AG08396 (cell line): ENCODE measurements at places on chromosomes 4 and X.
A peak's percentile ranks its signal among the peaks of the same experiment; 100 is the strongest.

- DNase-seq = no peak
Observed at GRCh38 chr4:143883529-143883928, 21.8 kb downstream of the GYPE start.

DNA sequence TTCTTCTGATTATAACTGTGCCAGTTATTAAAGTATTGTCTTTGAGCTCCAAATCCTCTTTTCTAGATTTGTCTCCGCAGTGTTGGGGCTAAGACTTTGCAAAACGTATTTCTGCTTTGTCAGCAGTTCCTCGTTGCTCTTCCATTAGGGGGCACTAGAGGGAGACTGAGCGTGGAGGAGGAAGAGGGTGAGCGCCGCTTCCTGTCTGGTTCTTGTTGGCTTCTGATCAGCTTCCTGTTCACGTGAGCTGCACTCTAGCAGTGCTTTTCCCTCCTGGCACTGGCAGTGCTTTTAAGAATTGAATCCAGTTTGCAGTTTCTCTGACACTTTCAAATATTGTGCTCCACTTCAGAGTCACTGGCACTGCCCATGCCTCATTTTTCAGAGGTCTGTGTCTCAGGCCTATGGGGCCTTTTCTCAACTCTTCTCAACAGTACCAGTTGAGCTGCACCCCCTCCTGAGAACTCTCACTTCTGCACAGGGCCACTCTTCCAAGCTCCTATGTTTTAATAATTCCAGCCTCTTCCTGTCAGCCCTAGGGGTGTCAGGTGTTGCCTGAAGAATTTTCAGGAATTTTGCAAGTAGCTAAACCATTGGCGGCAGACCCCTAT is 54.4 kb upstream of the LCORL start:
- DNase-seq = no peak

- no peak for DNase-seq
Observed at GRCh38 chrX:17432158-17432557, 57.2 kb downstream of the NHS start.

- DNase-seq = no peak
Observed at GRCh38 chr4:151934766-151935165, 174.0 kb upstream of the GATB start.

DNA sequence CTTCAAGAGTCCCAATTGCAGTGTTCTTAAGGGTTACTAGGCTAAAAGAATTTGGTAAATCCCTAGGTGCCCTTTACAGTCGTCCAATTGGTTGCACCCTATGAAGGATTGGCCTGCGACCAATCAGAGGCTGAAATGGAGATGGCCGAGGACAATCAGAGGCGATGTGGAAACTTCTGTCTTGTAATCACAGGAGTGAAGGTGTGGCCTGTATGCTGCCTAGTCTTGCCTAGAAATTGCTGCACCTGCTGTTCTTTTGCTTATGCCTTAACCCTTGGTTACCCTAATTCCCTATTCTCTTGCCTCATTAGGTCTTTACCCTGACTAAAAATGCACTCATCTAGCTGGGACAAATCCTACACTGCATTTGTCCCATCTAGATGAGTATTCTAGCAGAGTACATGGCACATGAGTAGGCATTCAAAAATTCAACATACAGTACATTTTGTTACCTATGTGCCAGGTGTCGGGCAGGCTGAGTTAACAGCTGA is 1.0 kb upstream of the DCK start:
- no peak for DNase-seq

- DNase-seq = peak; percentile 36
Observed at GRCh38 chrX:13048280-13048679, 3.9 kb upstream of the FAM9C start.

- DNase-seq = no peak
Observed at GRCh38 chr4:37549041-37549440, 137.1 kb downstream of the RELL1 start.

DNA sequence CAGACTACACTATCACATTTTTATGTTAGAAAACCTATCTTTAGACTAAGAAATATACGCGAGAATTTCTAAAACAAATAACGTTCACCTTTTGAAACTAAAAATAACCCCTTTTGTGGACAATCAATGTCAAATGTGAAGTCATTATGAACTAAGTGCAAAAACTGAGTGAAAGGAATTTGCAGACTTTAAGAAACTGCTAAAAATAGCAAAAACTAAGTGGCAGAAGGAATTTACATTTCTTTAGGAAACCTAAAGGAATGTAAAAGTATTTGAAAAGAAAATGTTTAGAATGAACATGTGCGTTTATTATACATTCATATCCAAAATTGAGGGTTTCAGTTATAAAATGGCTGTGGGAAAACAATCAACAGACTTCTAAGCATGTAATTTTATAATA is 58.3 kb downstream of the VEGFC start:
- no peak for DNase-seq

DNA sequence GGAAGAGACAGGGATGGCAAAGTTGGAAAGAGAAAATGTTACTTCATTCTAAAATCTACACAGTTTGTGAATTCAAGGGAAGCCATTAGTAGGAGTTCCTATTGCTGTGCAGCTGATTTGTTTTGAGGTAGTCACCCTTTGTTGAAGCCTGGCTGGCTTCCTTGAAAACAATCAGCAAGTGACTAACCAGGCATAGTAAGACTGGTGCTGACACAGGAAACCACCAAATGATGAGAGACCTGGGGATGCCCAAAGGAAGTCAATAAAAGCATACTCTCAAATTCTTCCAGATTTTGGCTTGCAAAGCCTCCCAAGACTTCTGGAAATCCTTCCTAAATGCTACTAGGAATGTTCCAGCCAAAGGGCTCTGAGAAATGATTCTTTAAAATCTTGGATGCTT is 23.9 kb upstream of the PRDM8 start:
- no peak for DNase-seq

DNA sequence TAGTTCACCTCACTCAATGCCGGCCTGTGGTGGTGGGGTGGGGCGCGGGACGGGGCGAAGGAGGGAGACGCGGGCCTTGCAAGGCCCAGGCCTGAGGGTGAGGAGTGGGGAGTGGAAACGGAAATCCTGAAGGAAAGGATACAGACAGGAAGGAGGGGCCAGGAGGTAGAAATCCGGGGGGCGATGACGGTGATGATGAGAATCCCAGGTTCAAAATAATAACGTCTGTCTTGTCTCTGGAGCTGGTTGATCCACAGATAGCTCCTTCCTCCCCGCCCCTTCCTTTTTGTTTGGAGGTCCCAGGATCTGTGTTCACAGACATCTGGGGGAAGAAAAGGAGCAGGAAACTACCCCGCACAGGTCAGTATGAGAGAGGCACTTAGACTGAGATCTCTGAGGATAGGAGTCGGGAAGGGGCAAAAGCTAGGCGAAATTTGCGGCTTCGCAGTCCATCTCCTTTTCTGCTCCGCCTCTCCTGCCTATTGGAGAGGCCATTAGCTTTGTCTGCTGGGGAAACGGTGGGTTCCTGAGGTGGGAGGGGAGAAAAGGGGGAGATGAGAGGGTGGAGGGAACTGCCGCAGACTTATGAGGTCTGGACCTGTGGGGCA is 746 bp downstream of the TCEAL7 start:
- no peak for DNase-seq

GRCh38 chrX:84487365-84488353 is 14.6 kb downstream of the HDX start:
- DNase-seq = no peak

GRCh38 chr4:41185614-41186592 is 28.4 kb downstream of the APBB2 start:
- no peak for DNase-seq

DNA sequence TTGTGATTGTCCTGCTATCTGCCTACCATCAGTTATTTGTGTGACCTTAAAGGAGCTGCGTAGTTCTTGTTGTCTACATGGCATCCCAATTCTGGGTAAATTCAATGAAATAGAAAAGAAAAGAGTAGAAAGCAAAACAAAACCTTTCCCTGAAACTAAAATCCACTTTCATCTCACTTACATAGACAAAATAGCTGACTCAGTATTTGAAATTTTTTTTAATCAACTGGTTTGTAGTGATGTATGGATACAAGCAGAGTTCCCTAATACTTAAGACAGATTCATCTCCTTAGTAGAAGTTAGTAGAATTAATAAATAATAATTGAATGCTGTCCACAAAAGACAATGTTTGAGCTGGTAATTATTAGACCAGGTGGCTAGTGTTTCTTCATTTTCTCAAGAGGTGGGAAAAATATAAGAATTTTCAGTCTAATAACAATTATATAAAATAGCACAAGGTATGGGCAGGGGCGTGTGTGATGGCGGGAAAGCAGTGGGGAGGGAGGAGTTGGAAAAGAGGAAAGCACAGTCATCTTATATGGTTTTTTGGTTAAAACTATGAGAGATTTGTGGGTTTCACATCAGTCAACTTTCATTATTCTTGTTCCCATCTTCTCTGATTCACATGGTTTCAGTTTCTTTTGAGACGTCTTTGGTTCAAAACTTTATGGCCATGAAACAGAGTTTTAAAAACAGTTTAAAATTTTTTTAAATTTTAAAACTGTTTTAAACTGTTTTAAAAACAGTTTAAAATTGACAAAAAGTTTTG is 275.2 kb downstream of the SPRY1 start:
- DNase-seq = no peak

DNA sequence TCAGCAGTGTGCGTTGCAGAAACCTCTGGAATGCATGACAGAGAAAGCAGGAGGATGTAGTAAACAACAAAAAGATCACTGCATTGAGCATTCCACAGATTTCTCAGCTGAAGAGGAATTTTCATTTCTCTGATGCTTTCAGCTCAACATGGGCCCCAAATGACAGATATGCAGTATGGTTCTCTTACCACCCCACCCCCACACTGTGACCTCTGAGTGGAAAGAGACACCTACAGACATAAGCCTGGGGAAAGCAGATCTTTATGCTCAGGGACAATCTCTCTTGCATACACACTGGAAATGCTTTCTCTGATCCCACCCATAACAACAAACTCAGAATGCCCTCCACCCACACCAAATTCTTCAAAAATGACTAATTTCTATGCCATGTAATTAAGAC is 983.7 kb upstream of the LCORL start:
- DNase-seq = peak; percentile 4

DNA sequence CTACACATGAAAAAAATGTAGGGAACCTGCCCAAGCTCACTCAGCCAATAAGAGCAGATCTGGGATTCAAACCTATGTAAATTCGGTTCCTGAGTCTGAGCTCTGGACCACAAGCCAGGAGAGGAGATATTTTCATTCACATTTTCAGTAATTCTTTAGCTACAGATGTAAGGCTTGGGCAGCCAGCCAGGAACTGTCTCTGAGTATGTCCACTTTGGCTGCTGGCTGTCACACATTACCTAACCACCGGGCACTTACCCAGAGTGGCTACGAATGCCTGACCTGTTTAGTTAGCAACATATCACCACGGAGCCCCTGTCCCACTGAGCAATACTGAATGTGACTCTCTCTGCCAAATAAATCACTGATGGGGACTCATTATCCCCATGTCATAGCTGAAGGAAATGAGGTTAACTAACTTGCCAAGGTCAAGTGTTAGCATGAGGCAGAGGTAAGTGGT is 15.3 kb downstream of the USP46 start:
- no peak for DNase-seq

GRCh38 chrX:87583679-87584078 is 66.1 kb downstream of the KLHL4 start:
- DNase-seq = no peak

DNA sequence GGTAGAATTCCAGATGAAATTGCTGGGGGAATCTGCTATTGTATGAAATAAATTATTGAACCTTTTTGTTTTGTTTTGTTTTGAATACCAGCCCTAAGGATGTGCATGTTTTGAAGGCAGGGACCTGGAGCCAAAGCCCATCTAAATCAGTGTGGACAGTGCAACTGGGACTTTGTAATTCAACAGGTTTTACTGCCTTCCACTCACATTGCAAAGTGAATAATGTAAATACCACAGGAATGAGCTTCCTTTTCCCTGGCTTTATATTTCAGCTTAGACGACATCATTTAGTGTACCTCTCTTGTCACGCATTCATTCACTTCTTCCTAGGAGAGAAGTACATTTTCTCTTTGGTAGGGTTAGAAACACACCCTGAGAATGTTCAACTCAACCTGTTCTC is 795.0 kb downstream of the CENPC start:
- no peak for DNase-seq

- no peak for DNase-seq
Observed at GRCh38 chr4:184028561-184029374, 123.7 kb downstream of the STOX2 start.

DNA sequence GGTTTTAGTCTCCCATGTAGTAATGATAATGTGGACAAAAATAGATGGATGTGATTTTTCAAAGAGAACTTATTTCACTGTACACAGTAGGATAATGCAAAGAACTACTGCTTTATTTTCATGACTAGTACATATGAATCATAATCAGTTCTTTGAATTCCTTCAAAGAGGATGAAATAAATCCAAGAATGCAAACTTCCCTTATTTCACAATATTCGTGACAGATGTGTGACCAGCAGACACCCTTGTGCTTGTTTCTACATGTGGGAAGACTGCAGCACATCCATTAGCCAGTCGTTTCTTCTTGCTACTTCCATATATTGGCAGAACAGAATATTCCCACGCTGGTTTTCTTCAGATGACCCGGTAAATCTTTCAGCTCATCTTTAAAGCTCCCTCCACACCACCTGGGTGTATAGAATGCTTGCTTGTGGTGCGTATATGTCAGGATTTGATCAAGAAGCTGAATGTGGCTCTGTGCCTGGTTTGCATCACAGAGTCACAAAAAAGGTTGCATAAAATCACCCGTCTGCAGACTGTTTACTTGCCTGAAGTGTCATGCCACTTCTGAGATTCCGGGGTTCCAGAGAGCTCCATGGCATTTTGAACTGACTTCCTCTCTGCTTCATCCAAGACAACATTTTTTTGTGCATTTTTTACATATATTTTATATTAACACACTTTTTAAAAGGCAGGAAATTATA is 47.7 kb upstream of the FAT4 start:
- peak; percentile 11 for DNase-seq

- DNase-seq = no peak
Observed at GRCh38 chrX:132373610-132374009, 115.2 kb downstream of the MBNL3 start.

DNA sequence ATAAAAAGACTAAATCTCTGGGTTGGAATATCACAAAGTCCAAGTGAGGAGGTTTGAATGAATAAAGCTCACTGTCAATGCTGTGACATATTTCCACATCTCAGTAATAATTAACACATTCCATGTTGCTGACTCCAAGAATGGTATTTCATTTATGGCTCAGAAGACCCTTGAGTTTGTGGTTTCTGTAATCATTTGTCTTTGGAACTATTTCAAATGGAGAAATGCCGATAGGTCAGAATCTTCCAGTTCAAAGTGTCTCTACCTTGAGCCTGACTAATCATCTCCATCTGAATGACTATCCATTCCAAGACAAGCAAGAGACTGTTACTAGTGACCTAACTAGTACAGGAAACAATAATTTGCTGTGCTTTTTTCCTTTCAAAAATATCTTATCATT is 24.2 kb upstream of the SLC2A9 start:
- DNase-seq = no peak

- DNase-seq = peak; percentile 49
Observed at GRCh38 chr4:126604268-126604867, 1028.4 kb upstream of the INTU start.

GRCh38 chr4:139720806-139721205 is 55.2 kb downstream of the MGST2 start:
- no peak for DNase-seq

GRCh38 chr4:16875487-16875886 is 23.0 kb downstream of the LDB2 start:
- peak; percentile 62 for DNase-seq

GRCh38 chrX:14528629-14529289 is 577 bp upstream of the GLRA2 start:
- peak; percentile 12 for DNase-seq

GRCh38 chrX:499870-500364 is 113.2 kb upstream of the PPP2R3B start:
- no peak for DNase-seq
